ENCODE measurements at places on chromosomes 2 and 18.

GRCh38 chr2:30915486-30915885, 108.2 kb upstream of the CAPN13 start:
- DNase-seq = no peak

DNA sequence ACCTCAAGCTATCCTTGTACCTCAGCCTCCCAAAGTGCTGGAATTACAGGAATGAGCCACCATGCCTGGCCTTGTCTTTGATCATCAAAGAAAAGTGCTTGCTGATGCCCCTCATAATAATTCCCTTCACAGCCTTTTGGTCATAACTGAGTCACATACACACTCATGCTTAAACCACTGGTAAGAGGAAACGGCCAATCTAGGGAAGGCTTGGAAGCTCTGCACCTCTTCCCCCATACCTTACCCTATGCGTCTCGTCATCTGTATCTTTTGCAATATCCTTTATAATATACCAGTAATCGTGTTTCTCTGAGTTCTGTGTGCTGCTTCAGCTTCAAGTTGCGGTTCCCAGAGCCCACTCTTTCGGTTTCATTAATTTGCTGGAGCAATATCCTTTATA, 4.8 kb upstream of the RNF138 start:
- no peak for DNase-seq

- no peak for DNase-seq
Measured at GRCh38 chr2:56099963-56100362, 83.8 kb upstream of the CCDC85A start.

GRCh38 chr18:13710414-13710831, 15.9 kb downstream of the FAM210A start:
- DNase-seq = no peak

DNA sequence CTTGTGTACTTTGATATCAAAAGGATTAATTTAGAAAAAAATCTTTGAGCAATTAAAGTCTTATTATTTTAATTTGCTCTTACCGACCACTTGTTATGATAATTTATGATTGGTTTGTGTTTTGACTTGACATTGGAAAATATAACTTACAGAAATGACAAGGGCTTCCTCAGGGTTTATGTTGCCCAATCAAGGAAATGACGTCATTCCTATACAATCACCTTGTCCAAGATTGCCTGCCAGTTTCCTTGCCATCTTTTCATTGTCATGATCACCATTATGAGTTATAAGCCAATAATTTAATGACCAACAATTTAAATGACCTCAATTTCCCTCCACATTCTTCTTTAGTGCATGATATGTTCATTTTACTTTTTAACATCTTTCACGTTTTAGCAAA, 351.8 kb upstream of the TMEFF2 start:
- no peak for DNase-seq

- no peak for DNase-seq
Measured at GRCh38 chr2:158079672-158080071, 22.0 kb upstream of the UPP2 start.

DNA sequence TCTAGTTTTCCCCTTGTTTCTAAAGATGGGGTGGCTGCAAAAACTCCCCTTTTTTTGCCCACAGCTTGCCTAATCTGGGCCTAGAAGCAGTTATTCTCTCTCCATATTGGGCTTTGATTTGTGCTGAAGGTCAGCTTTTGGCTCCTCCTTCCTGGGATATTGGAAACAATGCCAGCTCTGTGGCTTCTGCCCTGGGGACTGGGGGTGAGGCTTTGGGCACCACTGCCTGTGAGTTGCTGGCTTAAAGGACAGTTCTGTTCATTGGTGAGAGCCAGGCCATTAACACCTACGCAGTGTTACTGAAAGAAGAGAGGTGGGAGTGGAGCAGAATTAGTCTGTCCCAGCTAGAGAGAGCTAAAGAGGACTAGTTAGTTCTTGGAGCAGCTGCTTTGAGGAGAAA, 4.3 kb downstream of the UBXN2A start:
- DNase-seq = no peak
